Hypothalamus (tissue), 51 donors: ENCODE measurements at places on chromosomes 2 and 18.

DNA sequence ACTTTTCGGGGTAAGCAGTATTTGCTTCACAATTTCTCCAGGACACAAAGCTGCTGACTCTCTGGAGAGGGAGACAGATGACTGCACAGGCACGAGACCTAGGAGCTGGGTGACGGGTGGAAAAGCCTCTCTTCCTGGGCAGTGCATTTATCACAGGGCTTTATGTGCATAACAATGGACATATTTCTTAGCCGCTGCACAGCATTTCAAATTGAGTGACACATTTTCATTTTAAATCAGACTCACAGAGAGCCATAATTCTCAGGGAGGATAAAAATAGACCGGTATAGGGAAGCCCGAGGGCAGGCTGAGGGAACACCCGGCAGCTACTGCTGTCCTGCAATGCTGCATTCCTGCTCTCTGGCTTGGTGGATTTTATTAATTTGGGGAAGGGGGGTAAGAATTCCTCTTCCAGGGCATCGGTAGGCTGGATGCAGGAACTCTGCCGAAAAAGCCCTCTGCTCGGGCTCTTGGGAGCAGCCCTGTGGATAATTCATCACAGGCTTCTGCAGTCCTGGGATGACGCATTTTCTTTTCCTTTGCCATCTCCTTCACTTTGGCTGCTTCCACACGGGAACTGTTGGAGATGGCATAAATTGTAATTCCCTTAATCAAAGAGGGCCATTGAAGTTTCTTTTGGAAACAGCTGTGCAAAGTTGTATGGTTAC lies 108.1 kb upstream of the ACAA2 start:
- no peak for DNase-seq

DNA sequence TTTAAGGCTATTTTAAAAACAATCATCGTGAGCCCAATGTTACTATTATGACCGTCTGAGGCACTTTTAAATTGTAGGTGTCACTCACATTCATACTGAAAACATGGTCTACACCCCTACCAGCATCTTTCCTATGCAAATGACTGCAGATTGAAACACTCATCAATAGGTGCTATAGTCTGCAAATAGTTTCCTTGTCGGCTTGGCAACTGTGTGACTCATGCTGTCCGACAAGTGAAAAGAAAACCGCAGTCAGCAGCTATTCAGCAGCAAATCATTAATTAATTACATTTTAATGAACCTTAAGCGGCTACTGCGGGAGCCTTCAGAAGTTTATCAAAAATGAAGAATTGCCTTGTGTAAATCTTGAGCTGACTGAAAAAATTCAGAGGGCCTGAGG lies 134.4 kb downstream of the FIGN start:
- DNase-seq, result no peak

GRCh38 chr18:48530399-48531081 lies 8.3 kb upstream of the CTIF start:
- no peak for DNase-seq

DNA sequence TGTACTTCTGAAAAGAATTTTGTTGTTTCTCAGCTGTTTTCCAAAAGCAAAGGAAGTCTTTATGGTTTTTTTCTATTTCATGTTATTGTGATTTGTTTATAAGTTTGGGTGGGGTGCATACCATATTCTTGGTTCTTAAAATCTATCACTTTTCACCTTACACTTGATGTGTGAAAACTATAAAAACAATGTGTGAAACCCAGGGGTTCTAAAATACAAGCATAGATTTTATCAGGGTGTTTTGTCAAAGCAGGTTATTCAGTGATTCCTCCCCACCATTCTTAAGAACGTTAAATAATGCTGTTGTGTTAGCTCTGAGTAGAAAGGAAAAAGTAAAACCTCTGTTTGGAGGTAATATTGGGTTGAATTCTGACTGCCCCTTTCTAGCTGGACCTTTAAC lies 17.7 kb downstream of the RPE start:
- no peak for DNase-seq

DNA sequence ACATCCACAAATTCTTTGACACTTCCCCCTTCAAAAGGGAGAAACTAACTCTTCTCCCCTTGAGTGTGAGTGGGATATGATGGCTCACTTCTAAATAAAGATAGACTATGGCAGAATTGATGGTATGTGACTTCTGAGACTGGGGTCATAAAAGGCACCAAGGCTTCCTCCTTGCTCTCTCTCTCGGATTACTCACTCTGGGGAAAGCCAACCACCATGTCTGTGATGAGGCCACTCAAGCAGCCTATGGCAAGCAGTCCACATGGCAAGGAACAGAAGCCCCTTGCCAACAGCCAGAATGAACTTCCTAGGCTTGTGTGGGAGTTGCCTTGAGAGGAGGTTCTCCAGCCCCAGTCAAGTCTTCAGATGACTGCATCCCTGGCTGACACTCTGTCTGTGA lies 43.6 kb downstream of the KIAA2012 start:
- no peak for DNase-seq

DNA sequence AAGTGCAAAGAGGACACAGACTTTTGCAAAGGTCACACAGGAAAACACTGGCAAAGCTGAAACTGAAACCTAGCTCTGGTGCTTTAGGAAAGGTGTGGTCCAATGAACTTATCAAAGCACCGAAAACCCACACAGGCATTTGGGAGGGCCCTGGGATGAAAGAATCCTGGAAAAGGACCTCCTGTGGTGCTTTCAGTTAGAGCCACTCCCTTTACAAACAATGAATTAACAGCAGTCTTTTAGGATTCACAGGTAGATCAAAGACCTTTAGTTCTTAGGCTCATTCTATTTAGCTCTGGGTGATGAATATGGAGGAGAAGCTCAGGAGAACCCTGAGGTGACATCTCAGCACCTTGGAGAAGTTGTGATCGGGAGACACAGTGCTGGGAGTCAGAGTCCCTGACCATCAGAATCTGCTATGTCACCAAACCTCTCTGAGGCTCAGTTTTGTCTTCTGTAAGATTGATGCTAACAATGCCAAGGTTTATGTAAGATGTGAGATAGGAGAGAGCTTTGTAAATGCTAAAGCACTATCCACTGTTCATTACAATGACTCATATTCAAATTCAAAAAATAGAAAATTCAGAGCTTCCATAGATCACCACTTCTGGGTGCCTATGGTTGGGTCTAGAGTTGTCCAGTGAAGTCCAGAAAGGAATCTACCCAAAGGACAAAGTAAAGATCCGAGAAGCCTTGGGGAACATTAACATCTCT lies 39.3 kb downstream of the VSNL1 start:
- DNase-seq, result no peak

- peak; percentile 14 for DNase-seq
These were observed at the start of gene FAM110C for GRCh38 chr2:46471-47345. FAM110C (minus strand) TSS chr2:46505; CDS start chr2:46385, 120 bp downstream.

DNA sequence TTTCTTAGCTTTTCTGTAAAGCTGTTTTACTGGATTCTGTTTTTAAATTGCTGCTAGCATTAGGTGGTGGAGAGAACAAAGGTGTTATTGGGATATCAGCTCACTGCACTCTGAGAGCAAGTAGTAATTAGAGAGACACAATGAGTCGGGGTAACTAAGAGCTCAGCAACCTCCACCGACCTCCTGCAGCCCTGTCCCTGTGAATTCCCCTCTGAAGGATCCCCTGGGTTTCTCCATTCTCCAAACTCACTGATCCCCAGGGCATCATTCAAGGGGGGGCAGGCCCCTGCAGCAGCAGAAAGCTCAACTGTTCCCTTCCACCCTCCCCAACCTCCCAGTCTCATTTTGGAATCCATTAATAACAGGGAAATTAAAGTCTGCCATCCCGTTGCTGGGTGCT lies 73.0 kb downstream of the MTCL1 start:
- no peak for DNase-seq

- no peak for DNase-seq
These were observed 26.6 kb upstream of the TCF7L1 start for GRCh38 chr2:85106489-85107180.

DNA sequence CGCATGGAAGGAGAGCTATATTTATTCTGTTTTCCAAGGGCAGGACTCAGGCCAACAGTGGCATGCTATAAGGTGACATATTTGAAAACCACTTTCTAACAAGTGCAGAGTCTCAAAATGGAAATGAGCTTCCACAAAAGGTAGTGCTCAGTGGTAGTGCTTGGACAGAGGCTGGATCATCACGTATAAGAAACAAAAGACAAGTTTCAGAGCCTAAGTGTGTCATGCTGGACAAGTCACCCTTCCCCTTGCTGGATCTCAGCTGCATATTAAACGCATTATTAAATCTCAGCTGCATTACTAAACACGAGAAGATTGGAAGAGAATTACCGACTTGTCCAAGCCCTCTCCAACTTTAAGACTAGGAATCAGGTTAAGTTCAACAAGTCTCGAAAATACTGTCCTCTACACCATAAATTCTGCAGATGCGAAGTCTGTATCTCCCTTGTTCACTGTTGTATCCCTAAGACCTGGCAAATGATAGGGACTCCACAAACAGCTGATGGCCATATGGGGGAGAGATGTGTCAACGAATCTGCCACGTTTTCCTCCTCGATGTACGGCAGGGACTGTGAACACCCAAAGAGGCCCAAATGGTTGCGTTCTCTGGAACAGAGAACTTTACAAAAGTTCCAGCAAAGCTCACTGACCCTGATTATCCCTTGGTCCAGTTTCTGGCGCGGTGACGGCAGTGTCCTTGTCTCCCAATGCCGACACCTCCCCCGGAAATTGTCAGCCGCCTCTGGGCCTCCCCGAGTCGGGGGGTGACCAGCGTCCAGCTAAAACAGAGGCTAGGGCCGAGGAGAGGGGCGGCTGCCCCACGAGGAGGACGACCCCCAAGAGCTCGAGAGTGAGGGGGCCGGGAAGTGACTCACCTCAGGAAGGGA lies 611 bp downstream of the NOL10 start:
- DNase-seq, result no peak

- DNase-seq, result no peak
These were observed 102.9 kb upstream of the TGFA start for GRCh38 chr2:70656421-70657010.

DNA sequence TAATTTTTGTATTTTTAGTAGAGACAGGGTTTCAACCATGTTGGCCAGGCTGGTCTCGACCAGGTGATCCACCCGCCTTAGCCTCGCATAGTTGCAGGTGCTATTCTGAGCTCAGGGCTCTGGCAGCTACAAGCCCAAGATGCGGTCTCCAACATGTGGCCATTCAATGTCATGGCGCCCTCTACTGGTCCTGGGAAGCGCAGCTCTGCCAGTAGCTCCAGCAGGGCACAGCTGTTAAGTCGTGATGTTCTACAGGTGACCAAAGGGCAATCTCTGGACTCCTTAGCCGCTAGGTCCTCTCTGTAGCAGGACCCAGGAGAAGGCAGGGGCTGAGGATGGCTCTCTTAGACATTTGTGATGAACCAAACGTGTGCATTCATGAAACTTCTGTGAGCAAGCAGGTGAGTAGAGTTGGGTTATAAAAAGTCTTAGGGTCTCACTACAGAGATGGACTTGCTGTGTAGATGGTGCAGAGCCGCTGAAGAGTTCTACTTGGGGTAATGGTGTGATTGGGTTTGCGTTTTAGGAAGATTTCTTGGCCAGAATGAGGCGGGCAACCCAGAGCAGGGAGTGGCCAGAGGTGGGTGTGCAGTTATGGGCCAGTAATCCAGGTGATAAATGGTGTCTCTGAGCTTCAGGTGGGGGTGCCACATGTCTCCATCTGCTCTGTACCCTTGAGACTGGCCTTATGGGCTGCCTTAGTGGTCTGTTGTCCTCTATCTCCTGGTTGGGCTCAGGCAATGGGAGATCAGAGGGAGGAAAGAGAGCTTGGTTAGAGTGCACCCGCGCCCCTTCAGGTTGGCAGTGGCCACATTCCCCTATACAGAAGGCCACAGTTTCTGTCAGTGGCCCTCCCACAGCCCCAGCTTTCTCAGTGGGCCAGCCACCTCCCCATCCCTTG lies 31.0 kb downstream of the IL37 start:
- DNase-seq, result peak; percentile 9

DNA sequence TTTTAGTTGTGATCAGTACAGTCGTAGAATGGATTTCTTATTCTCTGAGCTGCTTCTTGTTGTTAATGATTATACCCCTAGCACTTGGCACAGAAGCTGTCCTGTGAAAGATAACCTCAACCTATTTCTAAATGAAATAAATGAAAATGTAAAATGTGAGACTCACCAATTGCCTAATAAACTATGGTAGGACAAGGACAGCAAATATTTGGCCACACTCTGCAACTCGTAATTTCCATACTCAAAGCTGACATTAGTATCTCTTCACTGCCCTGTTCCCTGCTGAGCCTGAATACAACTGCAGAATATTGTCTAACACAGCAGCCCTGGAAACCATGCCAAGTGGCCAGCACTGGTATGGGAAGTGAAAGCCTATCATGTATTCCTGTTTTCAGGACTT lies 34.5 kb downstream of the TMEM182 start:
- DNase-seq, result no peak

DNA sequence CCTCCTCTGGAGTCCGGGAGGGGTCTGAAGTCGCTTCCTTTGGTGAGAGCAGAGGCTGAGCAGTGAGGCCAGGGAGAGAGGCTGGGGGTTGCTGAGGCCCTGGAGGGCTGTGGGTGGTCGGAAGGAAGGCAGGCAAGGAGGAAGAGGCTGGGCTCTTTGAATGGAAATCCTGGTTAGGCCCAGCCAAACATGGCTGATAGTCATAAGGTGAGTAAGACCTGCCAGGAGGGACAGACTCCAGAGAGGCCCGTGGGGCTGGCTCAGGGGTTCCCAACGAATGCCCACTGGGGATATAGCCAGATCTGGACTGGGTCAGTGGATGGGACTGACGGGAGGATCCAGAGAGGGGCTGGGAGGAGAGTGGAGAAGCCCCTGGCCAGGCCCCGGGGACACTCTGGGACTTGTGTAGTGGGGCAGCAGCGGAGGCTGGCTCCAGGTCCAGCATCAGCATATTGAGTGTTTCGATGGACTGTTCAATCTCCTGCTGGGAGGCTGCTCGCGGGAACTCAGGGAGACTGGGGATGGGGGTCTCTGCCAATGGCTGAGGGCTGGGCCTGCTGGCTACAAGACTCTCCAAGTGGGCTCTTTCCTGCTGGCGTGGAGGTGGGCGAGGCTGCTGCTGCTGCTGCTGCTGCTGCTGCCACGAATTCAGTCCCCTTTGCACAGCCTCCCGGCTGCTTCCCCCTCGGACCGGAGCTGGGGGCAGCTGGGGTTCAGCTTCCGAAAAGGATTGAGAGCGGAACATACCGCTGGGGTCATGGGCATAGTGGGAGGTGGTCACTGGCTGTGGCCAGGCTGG lies 155.0 kb downstream of the TNS1 start:
- DNase-seq, result no peak

DNA sequence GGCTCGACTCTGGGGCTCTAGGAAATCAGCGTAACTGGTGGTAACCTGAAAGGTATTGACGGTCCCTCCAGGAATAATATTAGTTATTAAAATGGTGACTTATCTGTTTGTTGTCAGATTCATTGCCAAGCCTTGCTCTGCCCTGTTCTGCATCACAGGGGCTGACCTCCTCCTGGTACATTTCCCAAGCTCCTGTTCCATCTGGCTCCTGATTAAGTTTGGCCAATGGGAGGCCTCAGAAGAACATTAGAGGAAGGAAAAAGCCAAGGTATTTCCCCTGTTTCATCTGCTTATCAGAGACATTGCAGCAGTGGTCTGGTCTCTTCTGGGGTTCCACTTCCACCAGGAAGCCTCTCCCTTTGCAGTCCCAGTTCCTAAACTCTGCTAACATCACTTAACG lies 527.0 kb downstream of the TNS1 start:
- DNase-seq, result no peak

GRCh38 chr18:7370375-7370774 lies 139.5 kb downstream of the LRRC30 start:
- DNase-seq, result no peak
